ENCODE measurements at places on chromosomes 6 and 20.

DNA sequence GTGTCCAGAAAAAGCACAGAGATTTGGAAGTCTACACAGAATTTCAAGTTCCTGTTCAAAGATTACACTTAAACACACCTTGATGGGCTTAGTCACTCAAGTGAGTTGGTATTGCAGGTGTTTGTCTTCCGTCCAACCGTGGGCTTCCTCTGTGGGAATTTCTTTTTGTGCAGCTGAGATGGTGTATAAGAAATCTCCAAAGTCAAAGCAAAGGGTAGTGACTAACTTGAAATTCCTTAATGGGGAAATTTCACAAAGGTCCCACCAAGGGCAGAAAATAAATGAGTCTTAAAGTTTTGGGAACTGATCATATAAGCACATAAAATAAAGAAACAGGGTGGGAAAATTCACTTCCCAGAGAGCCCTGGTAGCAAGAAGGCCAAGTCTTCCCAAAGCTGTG is 102.0 kb upstream of the TNFAIP3 start:
- DNase-seq: no peak

DNA sequence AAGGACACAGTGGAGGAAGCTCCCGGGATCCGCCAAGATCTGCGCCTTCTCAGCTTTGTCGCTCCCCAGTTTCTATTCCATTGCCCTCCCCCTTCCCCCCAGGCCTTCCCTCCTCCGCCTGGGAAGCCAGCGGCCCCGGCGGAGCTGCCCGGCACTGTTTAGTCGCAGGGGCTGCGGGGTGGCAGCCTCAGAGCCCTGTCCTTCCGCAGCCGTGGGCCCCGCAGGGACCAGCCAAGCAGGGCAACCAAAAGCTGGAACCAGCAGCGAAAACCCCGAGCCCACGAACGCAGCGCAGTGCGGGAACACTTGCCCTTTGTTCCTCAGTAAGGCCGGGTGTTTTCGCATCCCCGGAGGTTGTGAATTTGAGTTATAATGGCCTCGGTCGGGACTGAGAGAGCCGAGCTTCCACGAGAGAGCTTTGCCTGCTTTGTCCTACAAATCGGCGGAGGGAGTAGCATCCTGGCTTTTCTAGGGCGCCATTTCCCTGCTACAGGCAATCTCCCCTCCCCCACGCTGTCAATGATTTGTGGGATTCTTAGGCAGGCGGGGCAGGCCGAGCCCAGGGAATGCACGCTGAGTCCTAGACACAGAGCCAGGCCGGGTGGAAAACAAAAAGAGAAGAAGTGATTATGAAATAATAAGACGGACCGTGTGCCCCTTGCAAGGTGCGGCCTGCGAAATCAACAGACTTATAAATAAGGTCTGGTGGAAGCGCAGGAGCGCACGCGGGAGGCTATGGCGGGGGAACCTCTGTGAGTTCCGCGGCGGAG is 4.0 kb upstream of the TUBB2B start:
- peak; percentile 37 for DNase-seq

DNA sequence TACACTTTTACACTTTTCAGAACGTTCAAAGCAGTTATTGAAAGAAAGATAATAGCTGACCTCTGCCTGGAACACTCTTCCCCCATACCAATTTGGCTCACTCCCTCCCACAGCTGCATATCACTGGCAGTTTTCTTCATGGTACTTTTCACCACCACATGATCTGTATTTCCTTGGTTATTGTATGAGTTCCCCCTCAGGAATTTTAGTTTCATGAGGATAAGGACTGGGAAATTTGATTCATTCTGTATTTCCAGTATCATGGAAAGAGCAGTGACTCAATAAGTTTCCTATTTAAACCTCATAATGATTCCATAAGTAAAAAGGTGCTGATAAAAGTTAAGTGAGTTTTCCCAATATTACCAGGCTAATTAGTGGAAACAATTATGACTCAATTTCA is 16.0 kb downstream of the HTR1B start:
- no peak for DNase-seq

GRCh38 chr6:106579281-106579680 is 50.0 kb downstream of the RTN4IP1 start:
- DNase-seq: no peak

GRCh38 chr6:108585359-108585758 is 24.6 kb downstream of the FOXO3 start:
- DNase-seq: no peak

GRCh38 chr6:47680051-47680450 is 18.3 kb upstream of the ADGRF4 start:
- DNase-seq: no peak

DNA sequence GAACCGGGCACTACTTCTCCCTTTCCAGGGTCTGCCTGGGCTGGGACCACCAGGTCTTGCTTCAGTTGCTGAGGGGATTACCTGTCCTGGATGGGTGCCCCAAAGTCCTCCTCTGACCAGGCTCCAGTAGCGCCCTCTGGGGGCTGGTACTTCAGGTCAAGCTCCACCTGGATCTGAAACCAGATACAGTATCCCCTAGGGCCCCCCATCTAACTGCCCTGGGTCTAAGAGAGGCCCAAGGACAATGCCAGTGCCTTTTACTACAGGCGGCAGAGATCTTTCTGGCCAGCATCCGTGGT is 11.2 kb upstream of the SPAG4 start:
- no peak for DNase-seq

DNA sequence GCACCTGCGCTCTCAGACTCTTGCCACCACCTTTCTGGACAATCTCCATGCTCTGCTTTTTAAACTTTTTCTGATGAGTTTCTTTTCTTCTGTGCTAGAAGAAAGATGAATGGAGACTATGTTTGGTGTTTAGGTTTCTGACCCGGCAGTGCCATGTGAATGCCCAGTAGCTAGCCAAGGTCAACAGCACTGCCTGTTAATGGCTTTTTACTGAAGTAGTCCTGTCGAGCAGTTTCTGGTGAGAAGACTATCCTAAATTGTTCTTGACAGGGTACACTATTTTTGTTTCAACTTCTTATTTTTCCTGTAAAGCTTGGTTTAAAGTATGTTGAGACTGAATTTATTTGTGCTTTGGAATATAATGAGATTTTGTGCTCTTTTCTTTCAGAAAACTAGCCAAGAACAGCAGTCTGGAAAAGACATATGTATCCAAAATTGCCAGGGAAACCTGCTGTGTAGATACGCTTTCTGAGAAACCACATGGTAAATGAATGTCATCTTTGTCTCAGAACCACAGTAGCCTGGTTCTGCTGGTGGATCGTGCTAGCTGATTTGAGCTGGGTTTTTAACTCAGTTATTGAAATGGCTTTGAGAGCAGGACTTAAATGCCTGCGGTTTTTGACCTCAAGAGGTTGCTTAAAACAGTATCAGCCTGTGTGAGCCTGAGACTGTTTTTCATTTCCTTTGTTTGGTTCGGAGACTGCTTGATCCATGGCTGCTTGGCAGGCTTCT is 48.1 kb downstream of the KCNS1 start:
- DNase-seq: no peak

GRCh38 chr20:13581451-13581850 is 57.3 kb downstream of the TASP1 start:
- DNase-seq: no peak

GRCh38 chr6:77456531-77457248 is 6.6 kb downstream of the HTR1B start:
- no peak for DNase-seq

DNA sequence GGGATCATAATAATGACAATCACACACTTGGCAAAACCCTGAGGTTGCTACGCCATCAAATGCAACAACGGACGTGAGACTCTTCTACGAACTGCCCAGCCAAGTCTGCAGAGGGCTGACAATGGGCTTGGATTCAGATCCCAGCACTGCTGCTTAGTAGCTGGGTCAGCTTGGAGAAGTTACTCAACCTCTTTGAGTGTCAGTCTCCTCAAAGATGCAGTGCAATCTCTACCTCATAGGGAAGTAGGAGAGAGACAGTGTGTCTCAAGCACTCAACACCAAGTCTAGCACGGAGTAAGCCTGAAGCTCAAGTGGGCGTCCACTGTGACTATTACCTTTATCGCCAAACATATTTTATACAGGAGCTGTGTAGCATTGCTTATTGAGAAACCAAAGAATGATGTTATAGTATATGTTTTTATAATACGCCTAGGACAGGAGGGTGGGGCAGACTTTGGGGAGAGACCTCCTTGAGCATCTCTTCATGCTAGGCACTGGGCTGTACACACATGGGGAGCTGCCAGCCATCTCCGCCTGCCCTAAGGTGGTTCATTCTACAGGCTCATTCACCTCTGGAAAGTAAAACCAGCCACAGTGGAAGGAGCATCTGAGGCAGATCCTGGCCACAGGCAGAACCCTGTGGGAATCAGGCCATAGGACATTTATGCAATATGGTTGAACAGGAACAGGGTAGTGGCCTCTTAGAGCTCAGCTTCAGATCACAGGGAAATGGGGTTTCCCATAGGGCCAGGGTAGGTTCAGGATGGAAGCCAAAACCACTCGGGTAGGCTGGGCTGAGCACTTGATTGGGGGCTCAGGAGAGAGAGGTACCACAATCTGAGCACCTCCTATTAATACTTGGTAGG is 160.2 kb downstream of the MRPL14 start:
- no peak for DNase-seq

- no peak for DNase-seq
These were observed 1.9 kb downstream of the ABRACL start for GRCh38 chr6:139030228-139030963.

DNA sequence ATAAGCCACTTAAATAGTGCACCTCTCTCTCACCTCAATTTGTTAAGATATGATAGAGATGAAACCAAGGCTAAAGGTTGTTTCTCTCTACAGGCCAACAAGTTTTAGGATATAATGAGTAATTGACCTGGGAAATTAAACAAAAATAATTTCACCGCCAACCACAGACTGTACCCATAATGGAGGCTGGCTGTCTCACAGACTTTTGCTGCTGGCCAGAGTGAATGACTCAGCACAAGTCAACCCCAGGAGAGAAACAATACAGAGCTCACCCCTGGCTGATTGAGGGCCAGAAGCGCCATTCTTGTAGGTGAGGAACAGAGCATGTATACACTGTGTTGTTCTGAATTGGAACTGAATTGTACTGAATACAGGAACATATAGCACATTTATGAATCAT is 99.9 kb downstream of the CAP2 start:
- no peak for DNase-seq

GRCh38 chr6:159617444-159617843 is 75.6 kb downstream of the SOD2 start:
- DNase-seq: no peak

GRCh38 chr6:139779988-139780774 is 405.7 kb upstream of the CITED2 start:
- no peak for DNase-seq

- no peak for DNase-seq
These were observed 29.8 kb upstream of the CCN2 start for GRCh38 chr6:131980791-131981623.

- DNase-seq: no peak
These were observed 289.7 kb downstream of the KCNQ5 start for GRCh38 chr6:72911463-72912155.

- DNase-seq: no peak
These were observed 13.4 kb downstream of the SLX4IP start for GRCh38 chr20:10448270-10449156.

- DNase-seq: no peak
These were observed 49.5 kb downstream of the CD164 start for GRCh38 chr6:109332748-109333147.

- DNase-seq: no peak
These were observed 132.5 kb downstream of the UTRN start for GRCh38 chr6:144417681-144418080.

DNA sequence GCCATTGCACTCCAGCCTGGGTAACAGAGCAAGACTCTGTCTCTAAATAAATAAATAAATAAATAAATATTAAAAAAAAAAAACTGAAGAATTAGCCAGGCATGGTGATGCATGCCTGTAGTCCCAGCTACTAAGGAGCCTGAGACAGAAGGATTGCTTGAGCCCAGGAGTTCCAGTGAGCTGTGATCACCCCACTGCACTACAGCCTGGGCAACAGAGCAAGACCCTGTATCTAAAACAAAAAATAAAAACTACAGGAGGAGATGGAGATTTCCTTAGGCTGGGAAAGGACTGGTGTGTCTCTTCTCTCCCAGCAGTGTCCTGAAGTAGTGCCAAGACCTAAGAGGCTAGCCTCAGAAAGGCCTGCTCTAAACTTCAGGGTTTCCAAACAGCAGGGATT is 8.1 kb upstream of the GTF3C6 start:
- DNase-seq: no peak

- DNase-seq: peak; percentile 71
These were observed 31.6 kb downstream of the CBFA2T2 start for GRCh38 chr20:33521461-33521860.

GRCh38 chr6:43303751-43304331 is 4.8 kb downstream of the CRIP3 start:
- no peak for DNase-seq

- no peak for DNase-seq
These were observed 16.7 kb downstream of the PLAGL2 start for GRCh38 chr20:32190616-32191415.

DNA sequence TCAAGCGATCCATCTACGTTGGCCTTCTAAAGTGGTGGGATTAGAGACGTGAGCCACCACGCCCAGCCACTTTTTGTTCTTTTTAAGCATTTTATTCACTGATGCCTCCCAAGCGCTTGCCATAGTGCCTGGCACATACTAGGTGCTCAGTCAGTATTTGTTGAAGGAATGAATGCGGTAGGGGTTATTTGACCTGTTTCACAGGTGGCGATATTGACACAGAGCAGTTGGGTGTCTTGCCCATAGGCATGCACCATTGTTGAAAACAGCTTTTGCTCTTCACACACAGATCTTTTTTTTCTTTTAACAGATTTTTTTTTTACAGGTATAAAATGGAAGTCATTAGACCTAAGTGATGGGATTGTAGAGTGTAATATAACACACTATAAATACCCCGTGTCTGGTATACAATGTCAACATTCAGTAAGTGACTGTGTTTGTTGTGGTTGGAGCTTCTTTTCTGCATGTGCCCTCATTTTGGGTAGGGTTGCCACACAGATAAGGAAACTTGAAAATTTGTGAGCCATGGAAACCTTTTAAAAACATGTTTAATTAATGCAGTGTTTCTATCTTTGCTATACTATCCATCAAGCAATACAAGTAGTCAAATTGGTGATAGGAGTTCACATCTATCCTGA is 24.8 kb downstream of the RREB1 start:
- DNase-seq: no peak

GRCh38 chr6:20334962-20335361 is 66.7 kb upstream of the E2F3 start:
- DNase-seq: no peak

DNA sequence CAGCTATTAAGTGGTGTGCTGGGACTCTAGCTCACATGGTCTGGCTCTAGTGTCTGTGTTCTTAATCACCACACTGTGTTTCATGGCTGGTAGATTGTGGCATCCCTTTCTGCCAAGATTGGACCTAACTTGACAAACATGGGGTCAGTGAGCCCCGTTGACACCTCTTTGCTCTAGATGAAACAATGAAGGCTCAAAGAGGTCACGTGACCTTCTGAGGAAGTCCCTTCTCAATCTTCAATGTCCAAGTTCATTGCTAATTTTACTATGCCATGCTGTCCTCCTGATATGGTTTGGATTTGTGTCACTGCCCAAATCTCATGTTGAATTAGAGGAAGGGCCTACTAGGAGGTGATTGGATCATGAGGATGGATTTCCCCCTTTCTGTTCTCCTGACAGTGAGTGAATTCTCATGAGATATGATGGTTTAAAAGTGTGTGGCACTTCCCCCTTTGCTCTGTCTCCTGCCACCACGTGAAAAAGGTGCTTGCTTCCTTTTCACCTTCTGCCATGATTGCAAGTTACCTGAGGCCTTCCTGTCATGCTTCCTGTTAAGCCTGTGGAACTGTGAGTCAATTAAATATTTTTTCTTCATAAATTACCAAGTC is 177.8 kb upstream of the MYLIP start:
- no peak for DNase-seq
